ENCODE measurements at places on chromosomes 6 and 20.

GRCh38 chr20:58471193-58472164, 43.7 kb downstream of the APCDD1L start:
- no peak for DNase-seq

DNA sequence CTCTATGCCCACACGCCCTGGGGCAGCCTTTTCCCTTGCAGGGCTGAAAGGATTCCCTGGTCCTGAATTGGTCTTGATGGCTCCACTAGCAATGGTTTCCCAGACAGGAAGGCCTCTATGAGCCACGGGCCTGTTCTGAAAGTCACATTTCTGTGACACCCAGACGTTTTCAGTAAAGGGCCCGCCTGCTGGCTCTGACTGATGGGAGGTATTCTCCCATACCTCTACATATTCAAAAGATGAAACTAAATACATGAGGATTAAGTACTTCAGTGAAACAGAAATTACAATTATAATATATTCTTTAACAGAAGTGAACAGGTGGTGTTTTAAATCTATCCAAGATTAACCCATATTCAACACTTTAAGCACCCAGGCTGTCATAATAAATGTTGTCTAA, 629.8 kb downstream of the CDH26 start:
- DNase-seq = no peak

DNA sequence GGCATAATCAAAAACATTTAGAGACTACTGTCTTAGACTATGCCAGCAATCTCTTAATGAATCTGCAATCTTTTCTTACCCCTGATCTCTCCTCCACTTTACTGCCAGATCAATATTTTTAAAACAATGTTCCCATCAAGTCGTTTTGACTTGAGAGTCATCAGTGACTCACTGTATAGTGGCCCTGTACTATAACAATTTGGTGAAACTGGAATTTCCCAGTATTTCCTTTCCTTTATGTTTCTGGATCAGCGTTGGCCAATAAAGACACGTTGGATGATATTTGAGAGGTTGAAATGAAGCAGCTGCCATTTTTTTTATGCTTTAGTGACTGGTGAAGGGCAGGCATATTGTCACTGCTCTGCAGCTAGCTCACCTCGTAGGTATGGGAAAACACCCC, 10.1 kb upstream of the SMIM13 start:
- DNase-seq = no peak

DNA sequence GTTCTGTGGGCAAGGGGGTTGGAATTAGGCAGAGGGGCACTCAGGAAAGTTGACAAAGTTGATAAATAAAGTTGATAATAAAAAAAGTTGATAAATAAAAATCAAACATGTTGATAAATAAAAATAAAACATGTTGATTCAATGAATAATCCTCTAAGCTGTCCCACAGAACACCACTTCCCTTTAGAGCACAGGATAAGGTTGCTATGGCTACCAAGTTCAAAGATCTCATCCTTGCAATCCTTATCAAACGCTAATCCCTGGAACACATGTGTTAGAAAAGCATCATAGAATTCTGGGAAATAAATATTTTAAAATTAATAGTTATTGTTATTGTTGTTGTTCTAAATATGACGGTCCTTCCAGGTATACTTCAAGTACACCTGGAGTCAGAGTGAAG, 33.9 kb downstream of the MBOAT1 start:
- DNase-seq = no peak

GRCh38 chr6:163173741-163174140, 240.8 kb upstream of the QKI start:
- no peak for DNase-seq

DNA sequence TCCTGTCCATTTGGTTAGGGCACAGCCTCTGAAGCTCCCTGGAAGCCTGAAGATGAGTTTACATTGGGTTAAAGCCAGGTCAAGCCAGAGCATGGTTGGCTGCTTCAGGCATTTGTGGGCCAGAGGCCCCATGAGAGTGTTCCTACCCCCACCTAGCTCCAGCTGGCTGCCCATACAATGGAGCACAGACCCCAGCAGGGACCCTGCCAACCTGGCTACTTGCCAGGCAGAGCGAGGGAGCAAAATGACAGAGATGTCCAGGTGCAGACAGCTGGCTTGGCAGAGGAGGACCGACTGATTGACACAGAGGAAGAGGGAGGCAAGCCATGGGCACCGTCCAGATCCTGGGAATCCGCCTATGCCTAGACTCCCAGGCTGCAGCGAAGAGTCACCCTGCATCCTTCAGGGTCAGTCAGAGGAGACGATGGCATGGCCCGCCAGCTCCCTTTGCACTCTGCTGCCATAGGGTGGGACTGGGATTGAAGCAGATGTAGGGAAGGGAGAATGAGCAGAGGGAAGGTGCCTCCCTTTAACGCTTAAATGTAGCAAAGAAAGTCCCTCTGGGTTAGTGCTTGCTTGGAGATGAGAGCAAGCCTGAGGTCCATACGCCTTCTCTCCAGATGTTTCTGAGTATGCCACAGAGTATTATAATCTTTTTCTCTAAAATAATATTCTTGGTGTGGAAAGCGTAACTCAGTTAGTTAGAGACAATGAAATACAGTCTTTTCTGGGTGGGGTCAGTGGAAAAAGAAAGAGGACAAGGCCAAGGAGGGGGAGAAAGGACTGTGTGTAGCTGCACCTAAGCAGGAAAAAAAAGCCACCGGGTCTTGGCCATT, 77.6 kb upstream of the FYN start:
- DNase-seq = no peak

GRCh38 chr20:58352468-58352867, 36.6 kb upstream of the VAPB start:
- no peak for DNase-seq

DNA sequence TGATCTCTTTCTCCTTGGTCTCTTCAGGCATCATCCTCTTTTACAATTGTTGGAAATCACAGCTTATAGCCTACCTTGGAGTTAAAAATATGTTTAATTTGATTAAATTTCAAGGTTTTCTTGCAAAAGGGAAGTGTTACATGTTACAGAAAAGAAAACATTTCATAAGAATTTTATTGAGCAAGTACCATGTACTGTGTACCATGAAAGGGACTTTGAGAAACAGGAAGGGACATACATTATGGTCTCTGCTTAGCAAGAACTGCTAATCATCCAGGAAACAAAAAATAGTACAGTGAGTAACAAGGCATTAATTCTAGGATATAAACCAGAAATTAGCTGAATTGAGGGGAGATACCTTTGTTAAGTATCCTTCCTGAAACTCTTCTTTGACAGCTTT, 145.3 kb upstream of the SPACA1 start:
- DNase-seq = no peak

- no peak for DNase-seq
Measured at GRCh38 chr6:21103626-21104224, 489.8 kb upstream of the SOX4 start.
